Ovary (tissue), 10 donors: ENCODE measurements at places on chromosomes 1 and 21.

- no peak for DNase-seq
Observed at GRCh38 chr1:162660574-162660973, 28.3 kb downstream of the DDR2 start.

DNA sequence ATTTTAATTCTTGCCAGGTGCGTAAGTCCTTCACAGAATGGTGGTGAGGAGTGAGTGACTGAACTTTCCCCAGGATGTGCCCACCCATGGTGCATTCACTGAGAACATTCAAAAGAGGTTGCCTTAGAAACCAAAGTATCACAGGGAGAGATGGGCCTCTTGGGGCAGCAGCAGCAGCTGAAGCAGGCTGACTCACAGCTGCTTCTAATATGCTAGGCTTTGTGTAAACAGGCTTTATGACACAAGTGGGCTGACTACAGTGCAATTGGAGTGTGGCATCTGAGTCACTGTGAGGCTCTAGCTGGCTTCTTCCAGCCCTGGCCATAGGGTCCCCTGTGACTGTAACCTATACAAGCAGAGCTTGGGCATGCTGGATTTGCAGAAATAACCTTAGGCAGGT lies 12.6 kb downstream of the PIGP start:
- DNase-seq: no peak

DNA sequence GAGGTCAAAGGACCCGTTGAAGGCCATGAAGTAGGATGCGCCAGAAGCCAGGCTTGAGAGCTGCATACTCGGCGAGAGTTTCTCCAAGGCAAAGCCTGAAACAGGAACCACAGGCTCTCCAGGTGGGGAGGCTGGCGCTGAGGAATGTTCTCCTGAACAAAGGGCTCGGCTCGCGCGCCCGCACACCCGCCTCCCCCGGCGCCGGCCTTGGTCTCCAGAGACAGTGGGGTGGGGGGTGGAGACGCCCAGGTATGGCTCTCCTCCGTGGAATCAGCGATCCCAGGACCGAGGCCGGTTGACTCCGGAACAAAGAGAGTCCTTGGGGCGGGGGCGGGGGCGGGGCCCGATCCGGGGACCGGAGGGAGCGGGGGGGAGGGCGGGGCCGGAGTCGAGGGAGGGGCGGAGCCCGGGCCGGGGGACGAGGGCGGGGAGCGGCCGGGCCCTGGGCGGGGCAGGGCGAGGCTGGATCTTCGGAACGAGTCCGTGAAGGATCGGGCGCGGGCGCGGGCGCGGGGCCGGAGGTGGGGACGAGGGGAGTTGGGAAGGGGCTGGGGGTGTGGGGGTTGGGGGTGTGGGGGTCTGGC lies 85.0 kb downstream of the NKAIN1 start:
- DNase-seq: peak; percentile 87

GRCh38 chr1:181508486-181509165 lies 25.3 kb downstream of the CACNA1E start:
- DNase-seq: no peak
